Mucosa of gallbladder (tissue), 1 donor: ENCODE measurements at places on chromosomes 6 and 20. TPM values are rescaled to one million over a fixed set of nuclear protein-coding genes. Genes with fewer than 3 reads are reported as not detected.

The BNIP5 gene
- total RNA-seq = 7.4 TPM

The SLA2 gene
- total RNA-seq = 2.0 TPM

The ATP9A gene
- total RNA-seq = 49.5 TPM

The LY6G5B gene
- 8.1 TPM for total RNA-seq

The KCNQ2 gene
- total RNA-seq = 0.46 TPM

The ACSS1 gene
- total RNA-seq = 70.8 TPM

The UST gene
- 24.0 TPM for total RNA-seq

The NOX3 gene
- total RNA-seq = not detected

The ADGB gene
- not detected for total RNA-seq

The MBOAT1 gene
- 44.2 TPM for total RNA-seq

The BACH2 gene
- total RNA-seq = 2.6 TPM

The BICRAL gene
- total RNA-seq = 18.1 TPM

The EYS gene
- not detected for total RNA-seq

The AARS2 gene
- 28.6 TPM for total RNA-seq
